ENCODE measurements at places on chromosomes 4 and X.

- no peak for DNase-seq
These were observed 81.9 kb upstream of the LRPAP1 start for GRCh38 chr4:3613967-3614730.

DNA sequence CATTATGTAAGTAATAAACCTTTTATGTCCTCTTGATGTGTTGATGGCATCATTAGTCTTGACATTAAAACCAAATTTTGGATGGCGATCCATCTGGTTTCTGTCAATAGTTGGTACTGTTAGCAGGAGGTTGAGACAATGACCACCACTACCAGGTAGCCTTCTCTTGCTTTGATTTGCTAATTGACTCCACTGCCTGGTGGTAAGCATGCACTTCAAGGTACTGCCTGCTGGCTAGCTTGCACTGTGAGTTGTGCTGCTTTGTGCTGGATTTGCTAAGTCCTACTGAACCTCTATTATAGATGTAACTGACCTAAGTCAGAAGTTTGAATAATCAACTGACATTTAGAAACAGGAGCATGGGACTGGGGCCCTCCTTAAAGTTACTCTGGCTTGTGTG lies 46.3 kb downstream of the ATP1B4 start:
- no peak for DNase-seq

GRCh38 chr4:13536607-13537006 lies 7.7 kb downstream of the NKX3-2 start:
- DNase-seq: no peak

GRCh38 chrX:36007207-36007606 lies 87.7 kb downstream of the CFAP47 start:
- DNase-seq: no peak

DNA sequence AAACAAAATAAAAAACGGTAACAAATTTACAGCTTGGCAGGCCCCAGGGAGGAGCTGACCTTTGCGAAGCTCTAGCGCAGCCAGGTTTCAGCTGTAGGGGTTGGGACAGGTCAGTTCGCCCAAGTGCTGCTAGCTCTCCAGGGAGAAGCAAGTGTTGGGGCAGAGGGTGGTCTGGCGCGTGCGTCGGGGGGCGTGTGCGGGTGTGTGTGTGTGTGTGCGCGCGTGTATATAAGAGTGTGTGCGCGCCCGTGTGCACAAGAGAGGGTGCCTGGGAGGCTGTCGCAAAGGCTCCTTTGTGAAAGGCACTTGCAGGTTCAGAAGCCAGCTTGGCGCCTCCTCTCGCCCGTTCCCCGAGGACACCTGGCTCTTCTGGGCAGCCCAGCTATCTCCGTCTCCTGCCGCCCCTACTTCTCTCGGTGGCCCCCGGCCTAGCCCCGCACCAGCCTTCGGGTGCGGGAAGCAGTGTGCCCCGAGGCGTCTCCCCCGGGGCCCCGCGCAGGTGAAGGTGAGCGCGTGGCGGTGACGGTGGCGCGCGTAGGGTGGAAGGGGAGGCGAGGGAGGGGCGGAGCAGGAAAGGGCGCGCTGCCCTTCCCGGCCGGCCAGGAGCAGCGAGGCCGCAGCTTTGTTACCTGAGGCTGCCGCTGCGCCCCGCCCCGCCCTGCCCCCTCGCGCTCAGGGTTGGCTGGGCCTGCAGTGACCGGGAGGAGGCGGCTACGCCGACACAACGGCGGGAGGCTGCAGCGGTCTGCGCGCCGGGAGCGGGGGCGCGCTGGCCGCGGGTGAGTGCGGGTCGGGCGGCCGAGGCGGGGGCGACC lies at the start of gene FHDC1:
TSS of gene FHDC1 (plus strand) at position 693 of the 815 bp plus-strand sequence. CDS start 6,735 bp downstream, outside the sequence.
- DNase-seq: peak; percentile 55

- no peak for DNase-seq
These were observed 229.2 kb downstream of the FRAS1 start for GRCh38 chr4:78286281-78286680.

DNA sequence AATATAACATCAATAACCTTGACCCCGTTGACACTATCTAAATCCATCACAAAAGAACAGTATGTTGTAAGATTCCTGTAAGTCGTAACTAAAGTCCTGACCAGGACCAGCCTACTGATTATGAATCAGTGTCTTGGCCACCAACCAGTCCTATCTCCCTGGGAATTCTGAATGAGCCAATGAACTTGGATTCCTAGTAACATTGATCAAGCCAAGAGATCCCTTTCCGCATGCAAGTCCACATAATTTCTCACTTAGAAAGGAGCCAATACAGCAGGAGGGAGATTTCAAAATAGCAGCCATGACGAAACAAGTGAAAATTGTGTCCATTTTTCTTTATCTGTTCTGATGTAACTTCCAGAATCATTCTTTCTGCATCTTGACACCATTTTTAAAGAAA lies 9.5 kb downstream of the XPNPEP2 start:
- DNase-seq: no peak

GRCh38 chrX:44944894-44945293 lies 71.9 kb downstream of the KDM6A start:
- no peak for DNase-seq
